ENCODE measurements at places on chromosomes 2 and 18.

- DNase-seq, result no peak
These were observed 156.7 kb downstream of the EXOC6B start for GRCh38 chr2:72669121-72669520.

DNA sequence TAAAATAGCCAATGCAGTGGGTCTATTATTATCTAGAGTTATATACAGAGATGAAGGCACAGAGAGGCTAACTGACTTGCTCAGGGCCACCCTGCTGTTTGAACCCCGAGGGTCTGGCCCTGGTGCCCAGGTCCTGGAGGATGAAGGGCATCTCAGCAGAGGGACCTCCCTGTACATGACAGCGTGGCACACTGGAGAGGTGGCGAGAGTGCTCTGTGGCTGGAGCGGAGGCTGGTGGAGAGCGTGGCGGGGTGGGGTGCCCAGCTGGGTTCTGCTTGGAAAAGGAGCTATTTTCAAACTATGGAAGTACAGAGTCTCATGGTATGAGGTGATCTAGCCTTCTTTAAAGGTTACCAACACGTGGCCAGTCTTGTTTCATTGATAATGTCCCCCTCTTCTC, 35.8 kb downstream of the GREB1 start:
- no peak for DNase-seq

- no peak for DNase-seq
These were observed 64.7 kb upstream of the KLF7 start for GRCh38 chr2:207230261-207231105.

- no peak for DNase-seq
These were observed 13.2 kb upstream of the TANK start for GRCh38 chr2:161146996-161147395.

Data from activated effector memory CD4-positive, alpha-beta T cell treated with Interleukin-2 at 50 U/mL for 16 hours (primary cell).